ENCODE measurements at places on chromosomes 2 and 18.
A peak's percentile ranks its signal among the peaks of the same experiment; 100 is the strongest.

DNA sequence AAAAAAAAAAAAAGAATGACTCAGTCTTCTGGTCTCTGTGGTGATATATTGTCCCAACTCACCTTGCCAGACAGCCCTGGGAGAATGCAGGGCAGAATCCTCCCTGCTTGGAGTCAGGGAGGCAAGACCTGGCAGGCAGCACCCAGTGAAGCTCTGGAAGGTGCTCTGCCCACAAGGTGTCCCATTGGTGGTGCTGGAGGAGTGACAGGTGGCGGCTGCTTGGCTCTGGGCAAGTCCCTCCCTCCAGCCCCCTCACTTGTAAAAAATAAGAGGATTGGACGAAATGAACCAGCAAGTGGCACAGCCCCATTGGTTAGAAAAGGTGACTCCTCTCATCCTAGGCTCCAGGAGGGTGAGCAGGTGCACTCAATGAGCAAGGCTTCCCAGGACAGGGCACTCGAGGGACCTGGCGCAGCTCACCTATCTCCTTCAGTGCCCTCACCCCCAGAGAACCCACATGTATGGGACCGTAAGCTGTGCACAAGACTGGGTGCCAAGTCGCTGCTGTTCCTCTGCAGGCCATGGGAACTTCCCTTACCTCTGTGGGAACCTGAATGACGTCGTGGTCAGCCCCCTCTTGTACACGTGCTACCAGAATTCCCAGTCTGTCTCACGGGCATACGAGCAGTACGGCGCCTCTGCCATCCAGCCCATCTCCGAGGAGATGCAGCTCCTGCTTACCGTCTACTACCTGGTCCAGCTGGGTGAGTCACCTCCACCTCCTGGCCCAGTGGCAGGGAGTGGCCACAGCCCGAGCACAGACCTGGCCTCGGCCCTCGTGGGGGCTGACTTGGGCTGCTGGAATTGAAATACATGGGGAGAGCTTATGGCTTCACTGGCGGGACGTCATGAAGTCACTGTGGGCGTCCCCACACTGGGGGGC lies 54.6 kb downstream of the GREB1 start:
- DNase-seq: no peak

DNA sequence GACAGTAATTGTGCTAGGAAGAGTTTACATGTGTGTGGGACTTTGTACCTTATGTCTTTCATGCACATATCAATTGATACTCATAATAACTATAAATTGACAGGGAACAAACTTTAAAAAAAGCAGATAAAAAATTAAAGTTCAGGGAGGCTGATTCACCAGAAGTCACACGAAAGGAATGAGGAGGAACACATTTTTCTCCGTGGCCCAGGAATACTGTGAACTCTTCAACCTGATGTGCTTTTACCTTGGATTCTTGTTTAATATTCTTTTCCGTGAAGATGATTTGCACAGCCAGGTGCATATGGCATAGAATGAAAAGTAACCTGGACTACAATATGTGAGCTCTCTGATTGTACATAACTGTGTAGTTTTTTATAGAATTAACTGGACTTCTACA lies 326.3 kb downstream of the CDH7 start:
- DNase-seq: no peak

GRCh38 chr18:61635901-61636528 lies 256.8 kb downstream of the RNF152 start:
- DNase-seq: peak; percentile 48

GRCh38 chr18:3213300-3214059 lies 6.3 kb downstream of the MYOM1 start:
- no peak for DNase-seq

GRCh38 chr2:192265751-192266150 lies 71.0 kb upstream of the TMEFF2 start:
- DNase-seq: no peak

GRCh38 chr18:59569390-59569791 lies 127.8 kb downstream of the CCBE1 start:
- no peak for DNase-seq

- DNase-seq: no peak
Measured at GRCh38 chr2:147405651-147406050, 439.2 kb upstream of the ACVR2A start.

- no peak for DNase-seq
Measured at GRCh38 chr2:11748018-11748860, 1.8 kb downstream of the LPIN1 start.

DNA sequence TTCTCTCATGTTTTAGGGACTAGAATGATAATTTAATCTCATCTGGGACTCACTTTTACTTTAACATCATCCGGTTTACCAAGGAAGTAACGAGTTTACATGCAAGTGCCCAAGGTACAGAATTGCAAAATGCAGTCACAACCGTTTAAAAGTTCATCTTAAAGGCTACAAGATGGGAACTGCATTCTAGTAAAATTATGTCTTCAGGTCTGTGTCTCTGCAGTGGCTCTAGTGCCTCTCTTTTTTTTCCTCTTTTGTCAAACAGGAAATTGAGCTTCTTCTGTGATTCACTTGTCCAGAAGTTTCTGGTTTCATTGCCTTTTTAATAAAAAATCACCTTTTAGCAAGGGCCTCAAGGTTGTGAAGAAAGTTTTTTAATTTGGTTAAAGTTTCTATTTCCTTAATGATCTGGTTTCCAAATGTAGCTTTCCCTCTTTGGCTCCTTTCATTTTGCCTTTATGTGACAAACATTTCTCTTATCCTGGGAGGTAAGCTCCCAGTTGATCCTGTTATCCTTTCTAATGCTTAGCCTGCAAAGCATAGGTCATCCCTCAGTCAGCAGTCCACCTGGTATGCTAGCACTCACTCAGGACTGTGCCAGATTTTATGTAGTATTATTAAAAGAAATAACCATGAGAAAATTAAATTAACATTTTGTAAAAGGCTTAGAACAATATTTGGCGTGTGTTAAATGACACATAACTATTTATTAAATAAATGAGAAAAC lies 2.4 kb downstream of the GLS start:
- DNase-seq: peak; percentile 30

DNA sequence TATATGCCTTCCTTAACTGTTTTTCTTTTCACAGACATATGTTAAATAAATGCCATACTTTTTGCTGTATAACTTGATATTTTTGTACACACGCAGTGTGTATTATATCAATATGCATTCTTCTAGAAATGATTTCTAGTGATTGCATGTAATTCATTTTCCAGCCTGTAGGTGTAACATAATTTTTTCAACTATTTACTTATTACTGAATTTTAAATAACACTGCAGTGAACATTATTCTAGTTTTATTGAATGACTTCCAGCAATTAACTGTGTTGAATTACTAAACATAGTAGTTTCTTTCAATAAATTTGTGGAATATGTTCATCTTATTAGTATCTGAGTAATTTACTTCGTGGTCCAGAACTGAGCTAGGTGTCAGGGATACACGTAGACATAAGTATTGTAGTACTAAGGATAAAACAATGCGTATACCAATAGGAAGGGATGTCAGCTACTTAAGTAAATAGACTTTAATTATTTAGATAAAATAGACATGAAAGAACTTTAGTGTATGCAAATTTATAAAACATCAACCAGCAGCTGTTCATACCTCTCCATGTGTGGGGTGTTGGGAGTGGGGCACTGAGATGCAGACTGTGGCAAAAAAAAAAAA lies 28.0 kb downstream of the TANC1 start:
- no peak for DNase-seq

GRCh38 chr18:7000484-7001096 lies 117.0 kb downstream of the LAMA1 start:
- DNase-seq: peak; percentile 30

DNA sequence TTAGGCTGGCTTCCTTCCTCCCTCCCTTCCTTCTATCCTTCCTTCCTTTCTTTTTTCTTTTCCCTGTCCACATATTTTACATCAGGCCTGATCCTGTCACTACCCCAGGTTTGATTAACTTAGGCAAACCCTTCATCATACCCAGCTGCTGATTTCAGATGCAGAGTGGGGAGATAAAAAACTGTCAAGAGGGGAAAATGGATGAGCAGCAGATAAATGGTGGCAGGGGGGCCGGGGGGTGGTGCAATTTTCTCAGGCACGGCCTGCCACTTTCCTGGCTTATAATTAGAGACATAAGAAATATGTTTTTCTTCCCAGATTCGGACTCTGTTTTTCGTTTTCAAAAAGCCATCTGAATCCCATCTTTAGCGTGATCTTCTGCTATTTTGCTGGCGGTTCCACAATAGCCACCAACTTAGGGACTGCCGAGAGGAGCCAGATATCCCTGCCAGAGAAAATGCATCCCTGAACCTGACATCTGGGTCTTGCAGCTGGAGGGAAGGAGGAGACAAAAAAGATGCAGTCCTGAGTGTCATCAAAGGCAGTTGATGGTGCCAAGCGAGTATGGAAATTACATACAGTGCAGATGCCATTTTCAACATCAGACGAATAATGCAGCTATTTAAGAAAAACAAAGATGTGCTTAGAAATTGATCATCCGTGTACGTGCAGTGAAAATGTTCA lies 49.9 kb downstream of the CXCR4 start:
- no peak for DNase-seq

DNA sequence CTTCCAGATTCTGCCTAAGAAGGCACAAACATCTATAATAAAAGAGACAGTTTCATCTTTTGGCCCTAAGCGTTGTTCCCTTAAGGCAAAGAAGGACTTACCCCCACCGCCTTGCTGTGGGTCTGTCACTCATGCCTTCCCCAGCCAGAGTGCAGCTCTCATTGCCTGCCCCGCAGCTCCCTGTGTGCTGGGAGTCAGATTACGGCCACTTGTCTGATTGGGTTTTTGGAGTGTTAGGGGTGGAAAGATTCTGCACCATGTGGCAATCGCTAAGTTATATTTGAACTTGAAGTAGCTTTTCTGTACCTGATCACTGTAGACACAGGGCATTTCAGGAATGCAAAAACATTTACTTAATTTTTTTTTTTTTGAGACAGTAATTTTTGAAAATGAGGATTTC lies at the start of gene AQP4:
Gene AQP4 (minus strand): TSS at position 151 of the 400 bp plus-strand sequence. CDS start 18 bp downstream, at position 133.
- DNase-seq: no peak

GRCh38 chr2:74575320-74575719 lies 20.8 kb downstream of the DOK1 start:
- peak; percentile 47 for DNase-seq

DNA sequence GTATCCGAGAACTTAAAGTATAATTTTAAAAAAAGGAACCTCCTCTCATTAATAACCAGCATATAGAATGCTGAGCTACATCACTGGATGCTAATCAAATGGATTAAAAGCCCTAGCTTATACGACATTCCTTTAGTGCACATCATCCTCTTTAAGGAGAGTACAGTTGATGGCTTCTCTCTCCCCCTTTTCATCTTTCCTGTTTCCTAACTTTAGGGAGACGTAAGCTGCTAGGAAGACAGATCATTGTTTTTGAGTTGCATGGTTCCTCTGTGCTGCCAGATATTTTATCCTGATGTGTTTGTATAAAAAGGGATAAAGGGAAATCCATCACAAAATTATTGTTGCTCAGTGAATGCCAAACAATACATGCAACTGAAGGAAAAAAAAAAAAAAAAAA lies 94.2 kb downstream of the SLC8A1 start:
- DNase-seq: peak; percentile 56

- DNase-seq: peak; percentile 82
Measured at GRCh38 chr2:42047488-42048298, at the start of gene PKDCC. Gene PKDCC, plus strand, starts transcription at chr2:42048021. Its CDS starts 179 bp downstream, at chr2:42048200.

DNA sequence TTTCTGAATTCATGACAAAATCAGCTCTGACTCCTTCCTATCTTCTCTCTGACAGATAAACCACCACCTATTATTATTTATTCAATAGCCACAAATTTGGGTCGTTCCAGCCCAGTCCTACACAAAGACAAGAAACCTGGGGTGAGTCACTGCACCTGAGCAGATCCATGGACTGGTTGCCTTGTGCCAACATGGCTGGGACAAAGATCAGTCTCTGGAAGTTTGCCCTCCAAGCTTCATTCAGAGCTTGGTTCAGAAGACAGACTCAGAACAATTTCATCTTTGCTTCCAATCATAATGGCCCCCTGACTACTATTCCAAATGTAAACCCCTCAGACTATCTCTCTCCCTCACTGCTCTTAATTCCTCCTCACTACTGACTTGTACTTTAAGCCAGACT lies 9.6 kb upstream of the EXOC6B start:
- no peak for DNase-seq

GRCh38 chr2:54083021-54083420 lies 32.4 kb upstream of the ACYP2 start:
- DNase-seq: no peak

GRCh38 chr18:13376841-13377351 lies 158.3 kb downstream of the LDLRAD4 start:
- no peak for DNase-seq

DNA sequence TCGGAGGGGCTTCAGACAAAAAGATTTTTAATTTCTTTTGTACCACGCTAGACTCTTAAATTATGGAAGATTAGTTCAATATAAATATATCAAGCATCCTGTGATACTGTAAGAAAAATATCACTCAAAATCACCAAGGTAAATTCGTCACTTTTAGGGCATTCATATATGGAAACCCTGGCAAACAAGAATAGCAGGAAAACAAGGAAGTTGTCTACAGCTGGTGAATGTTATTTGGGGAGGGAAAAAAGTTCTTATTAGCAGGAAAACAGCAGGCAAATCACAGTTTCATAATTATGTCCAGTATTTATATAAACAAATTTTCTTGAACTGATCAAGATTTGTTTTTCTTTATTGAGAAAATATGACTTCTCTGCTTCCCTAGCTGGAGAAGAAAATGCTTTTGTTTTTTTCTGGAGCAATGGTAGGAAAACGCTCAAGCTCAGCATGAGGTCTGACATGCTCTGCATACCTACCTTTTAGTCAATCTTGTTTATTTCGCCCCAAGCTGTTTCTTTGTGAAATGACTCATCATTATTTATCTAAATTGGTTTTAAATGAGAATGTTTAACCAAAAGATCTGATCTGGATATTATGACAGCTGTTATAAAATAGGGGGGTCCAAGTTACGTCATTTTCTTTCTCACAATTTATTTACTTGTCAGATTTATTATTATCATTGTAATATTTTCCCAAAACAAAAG lies 14.7 kb downstream of the LINC00305 start:
- peak; percentile 6 for DNase-seq

DNA sequence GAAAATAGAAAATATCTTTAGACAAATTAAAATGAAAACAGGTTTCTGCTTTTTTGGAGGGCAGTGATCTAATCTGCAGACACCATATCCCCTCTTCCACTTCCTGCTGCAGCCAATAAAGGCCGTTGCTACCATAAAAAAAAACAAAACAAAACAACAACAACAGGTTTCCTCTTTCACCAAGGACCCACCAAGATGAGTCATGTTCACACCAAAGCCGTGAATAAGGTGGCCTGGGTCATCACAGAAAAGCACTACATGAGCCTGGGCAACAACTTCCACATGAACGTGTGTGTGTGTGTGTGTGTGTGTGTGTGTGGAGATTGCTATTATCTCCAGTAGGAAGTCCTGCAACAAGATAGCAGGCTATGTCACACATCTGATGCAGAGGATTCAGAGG lies 24.8 kb upstream of the TFCP2L1 start:
- no peak for DNase-seq

DNA sequence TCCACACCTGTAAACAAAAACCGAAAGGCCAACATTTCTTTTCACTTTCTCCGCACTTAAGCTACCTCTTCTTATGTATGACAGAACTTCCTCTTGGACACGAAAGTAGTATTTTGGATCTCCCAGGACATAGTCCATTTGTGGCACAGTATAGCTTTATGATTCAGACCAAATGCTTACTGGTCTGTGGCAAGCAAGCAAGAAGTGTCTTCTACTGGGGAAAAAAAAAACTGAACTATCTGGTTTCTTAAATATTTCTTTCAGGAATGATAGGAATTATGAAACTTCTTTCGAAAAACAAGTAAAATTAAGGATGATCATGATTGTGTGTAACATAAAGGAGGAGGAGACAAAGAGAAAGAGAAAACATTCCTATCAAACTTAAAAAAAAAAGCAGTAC lies 33.6 kb downstream of the SRBD1 start:
- peak; percentile 26 for DNase-seq

- no peak for DNase-seq
Measured at GRCh38 chr18:39105104-39105503, 1539.5 kb upstream of the CELF4 start.

GRCh38 chr2:62055724-62056336 lies 140.1 kb upstream of the B3GNT2 start:
- DNase-seq: no peak
